Stimulated activated CD4-positive, alpha-beta T cell treated with anti-CD3 and anti-CD28 coated beads, Interleukin-1b, Interleukin-23, amount 100 ng/mL, for 24 hours (primary cell): ENCODE measurements at places on chromosomes 16 and 17.

DNA sequence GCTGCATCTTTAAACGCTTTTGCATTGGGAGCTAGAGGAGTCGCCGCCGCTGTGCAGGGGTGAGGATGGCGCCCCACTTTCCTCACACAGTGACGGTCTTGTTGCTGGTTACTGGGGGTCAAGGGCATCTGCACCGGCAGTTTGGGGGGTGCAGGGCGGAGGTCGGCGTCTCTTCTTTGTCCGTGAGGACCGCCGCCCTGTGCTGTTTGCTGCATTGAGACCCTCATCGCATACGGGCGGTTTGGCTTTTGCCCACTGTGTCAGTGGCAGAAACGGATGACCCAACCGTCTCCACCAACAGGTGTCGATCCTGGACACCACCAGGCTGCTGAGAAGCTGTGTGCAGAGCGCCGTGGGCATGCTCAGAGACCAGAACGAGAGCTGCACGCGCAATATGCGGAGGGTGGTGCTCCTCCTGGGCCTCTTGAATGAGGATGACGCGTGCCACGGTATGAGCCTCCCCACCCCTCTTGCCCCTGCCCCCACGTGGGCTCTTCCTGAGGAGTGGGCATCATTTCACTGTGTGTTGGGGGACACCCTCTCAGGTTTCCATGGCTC, 61.2 kb upstream of the ENDOV start:
- DNase-seq: no peak

DNA sequence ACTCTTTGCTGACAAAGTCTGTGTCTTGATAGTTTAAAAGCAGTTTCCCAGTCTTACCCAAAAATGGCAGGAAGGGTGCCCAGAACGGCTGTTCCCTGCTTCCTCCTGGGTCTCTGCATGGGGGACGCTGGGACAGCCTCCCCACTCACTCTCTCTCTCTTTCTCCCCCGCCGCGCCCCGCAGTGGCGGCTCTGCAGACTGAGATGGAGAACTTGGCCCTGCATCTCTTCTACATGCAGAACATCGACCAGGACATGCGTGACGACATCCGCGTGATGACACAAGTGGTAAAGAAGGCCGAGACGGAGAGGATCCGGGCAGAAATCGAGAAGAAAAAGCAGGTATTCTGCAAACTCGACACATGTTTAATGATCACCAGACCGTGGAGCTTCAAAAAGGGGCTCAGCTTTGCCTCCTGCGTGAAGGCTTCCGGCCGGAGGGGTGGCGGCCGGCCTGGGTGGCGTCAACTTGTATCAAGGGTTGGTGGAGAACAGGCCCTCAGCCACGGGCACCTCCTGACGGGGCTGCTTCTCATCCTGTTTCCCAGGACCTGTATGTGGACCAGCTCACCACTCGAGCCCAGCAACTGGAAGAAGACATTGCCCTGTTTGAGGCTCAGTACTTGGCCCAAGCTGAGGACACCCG, 22.0 kb downstream of the CCDC40 start:
- no peak for DNase-seq

DNA sequence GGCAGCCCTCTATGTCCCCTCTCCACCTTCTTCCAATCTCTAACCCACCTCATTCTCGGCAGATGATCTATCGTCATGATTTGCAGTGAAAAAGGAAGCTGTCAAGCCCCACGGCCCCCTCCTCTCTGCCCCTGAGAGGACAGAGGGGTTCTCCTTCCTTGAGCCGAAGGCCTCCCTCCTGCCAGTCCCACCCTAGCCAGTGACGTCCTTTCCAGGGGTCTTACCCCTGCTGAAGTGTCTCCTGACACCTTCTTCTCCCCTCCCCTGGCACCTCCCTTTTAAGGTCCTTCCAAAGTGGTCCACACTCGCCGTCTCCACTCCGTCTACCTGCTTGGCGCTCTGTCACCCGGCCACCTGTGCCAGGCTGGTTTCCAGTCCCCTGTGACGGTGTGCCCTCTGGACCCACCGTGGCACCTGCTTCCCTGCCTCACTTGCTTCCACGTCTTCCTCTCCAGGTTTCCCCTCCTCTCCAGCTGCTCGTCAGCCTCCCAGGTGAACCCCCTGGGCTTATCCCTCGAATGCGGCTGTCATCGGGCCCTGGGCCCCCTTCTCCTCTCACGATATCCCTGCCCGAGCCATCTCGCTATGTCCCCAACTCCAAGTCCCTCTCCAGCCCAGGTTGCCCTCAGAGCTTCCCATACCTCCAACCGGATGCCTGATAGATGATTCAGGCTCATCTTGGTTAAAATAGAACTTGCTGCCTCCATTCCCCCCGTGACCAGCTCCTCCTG, 5.7 kb downstream of the CCDC102A start:
- DNase-seq: no peak

DNA sequence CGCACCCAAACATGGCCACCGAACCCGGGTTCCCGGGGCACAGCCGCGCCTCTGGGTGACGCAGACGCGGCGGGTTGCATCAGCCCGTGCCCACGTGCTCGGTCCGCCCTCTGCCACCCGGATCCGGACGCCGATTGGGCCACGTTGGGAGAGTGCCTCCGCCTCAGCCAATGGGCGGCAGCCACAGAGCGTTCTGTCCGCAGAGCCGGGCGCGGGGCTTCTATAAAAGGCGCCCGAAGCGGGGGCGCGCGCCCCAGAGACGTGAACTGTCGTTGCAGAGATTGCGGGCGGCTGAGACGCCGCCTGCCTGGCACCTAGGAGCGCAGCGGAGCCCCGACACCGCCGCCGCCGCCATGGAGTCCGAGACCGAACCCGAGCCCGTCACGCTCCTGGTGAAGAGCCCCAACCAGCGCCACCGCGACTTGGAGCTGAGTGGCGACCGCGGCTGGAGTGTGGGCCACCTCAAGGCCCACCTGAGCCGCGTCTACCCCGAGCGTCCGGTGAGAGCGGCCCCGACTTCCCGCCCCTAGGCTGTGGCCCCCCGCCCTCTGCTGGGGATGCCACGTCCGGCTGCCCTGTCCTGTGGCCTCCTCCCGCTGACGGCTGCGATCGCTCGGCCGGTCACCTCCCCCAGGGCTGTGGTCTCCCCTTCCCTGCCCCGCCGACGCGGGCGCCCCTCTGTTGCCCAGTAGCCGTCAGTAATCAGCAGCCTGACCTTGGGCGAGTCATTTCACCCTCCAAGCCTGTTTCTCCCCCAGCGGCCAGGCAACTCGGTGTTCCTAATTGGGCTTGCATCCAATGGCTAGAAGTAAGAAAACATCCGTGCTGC, at the start of gene HERPUD1:
Gene HERPUD1 (plus strand): TSS at position 251 of the 829 bp plus-strand sequence. CDS start 103 bp downstream, at position 354.
- peak; percentile 93 for DNase-seq

- no peak for DNase-seq
These were observed 33.0 kb upstream of the TMEM97 start for GRCh38 chr17:28285965-28286364.

- DNase-seq: no peak
These were observed 100.5 kb downstream of the NF1 start for GRCh38 chr17:31195305-31195704.

- DNase-seq: no peak
These were observed 33.8 kb downstream of the FOXK2 start for GRCh38 chr17:82553210-82553930.

- no peak for DNase-seq
These were observed 95.8 kb upstream of the CRHR1 start for GRCh38 chr17:45688353-45688752.

- DNase-seq: no peak
These were observed 42.8 kb upstream of the TNRC6A start for GRCh38 chr16:24686678-24687077.

DNA sequence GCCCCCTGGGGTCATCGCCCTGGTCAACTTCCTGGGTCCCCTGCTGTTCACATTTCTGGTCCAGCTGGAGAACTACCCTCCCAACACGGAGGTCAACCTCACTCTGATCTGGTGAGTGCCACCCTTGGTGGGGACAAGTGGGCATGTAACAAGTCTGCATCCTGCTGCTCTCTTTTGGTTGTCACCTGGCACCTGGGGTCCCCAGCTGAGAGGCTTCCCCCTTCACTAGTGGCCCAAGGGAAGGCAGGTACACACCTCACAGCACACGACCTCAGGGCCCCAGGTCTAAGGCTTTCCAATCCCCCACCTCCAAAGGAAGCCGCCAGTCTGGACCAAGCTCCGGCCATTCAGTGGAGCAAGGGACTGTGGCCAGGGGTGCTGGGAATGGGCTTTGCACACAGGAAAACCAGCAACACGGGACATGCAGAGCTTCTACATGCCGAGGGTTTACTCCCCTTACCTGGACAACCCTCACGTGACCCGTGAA, 4.4 kb downstream of the TMC8 start:
- DNase-seq: no peak

DNA sequence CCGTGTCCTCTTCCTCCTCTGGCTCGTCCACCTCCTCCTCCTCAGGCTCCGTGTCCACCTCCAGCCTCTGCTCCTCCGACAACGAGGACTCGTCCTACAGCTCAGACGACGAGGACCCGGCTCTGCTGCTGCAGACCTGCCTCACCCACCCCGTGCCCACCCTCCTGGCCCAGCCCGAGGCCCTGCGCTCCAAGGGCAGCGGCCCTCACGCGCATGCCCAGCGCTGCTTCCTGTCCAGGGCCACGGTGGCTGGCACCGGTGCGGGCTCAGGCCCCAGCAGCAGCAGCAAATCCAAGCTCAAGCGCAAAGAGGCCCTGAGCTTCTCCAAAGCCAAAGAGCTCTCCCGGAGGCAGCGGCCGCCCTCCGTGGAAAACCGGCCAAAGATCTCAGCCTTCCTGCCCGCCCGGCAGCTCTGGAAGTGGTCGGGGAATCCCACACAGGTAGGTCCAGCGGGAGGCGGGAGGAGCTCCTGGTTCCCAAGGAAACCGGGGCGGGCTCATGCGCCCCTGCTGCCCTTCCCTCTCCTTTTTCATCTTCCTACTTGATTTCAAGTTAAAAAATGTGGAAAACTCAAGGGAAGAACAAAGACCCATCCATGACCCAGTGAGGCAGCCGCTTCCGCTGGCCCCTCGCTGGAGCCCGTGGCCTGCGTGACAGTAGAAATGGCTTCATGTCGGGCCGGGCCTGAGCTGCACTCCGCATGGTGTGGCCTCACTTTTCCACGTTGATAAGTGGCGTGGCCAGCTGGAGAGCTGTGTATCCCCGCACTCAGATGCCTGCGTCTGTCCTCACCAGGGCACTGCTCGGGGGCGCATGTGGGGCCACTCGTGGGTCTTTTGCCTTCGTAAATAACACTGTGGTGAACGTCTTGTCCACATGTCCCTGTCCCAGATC, 50.7 kb downstream of the ACTG1 start:
- no peak for DNase-seq

GRCh38 chr17:36823850-36824677, 113.2 kb upstream of the LHX1 start:
- no peak for DNase-seq

DNA sequence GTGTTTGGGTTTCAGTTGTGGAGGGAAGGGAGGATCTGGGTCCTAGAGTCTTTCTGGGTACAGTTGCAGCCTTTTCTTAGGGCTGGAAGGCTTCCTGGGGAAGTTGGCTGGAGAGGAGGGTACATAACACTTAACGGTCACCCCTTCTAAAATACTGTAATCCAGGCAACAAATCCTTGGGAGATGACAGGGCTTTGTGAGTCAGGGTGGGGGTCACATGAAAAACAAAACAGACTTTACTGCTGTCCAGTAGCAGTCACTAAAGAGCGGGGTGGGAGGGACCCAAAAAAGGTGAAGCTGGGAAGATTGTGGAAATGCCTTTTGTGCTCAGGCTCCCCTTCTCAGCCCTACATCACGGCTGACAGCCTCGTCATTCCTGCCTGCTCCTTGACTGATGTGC, 6.3 kb downstream of the SAP30BP start:
- no peak for DNase-seq

GRCh38 chr16:4344983-4345835, 5.9 kb downstream of the PAM16 start:
- DNase-seq: no peak

- DNase-seq: no peak
These were observed 1.5 kb upstream of the CMIP start for GRCh38 chr16:81442916-81443687.

- no peak for DNase-seq
These were observed 108.7 kb downstream of the ZFHX3 start for GRCh38 chr16:72939247-72939646.

DNA sequence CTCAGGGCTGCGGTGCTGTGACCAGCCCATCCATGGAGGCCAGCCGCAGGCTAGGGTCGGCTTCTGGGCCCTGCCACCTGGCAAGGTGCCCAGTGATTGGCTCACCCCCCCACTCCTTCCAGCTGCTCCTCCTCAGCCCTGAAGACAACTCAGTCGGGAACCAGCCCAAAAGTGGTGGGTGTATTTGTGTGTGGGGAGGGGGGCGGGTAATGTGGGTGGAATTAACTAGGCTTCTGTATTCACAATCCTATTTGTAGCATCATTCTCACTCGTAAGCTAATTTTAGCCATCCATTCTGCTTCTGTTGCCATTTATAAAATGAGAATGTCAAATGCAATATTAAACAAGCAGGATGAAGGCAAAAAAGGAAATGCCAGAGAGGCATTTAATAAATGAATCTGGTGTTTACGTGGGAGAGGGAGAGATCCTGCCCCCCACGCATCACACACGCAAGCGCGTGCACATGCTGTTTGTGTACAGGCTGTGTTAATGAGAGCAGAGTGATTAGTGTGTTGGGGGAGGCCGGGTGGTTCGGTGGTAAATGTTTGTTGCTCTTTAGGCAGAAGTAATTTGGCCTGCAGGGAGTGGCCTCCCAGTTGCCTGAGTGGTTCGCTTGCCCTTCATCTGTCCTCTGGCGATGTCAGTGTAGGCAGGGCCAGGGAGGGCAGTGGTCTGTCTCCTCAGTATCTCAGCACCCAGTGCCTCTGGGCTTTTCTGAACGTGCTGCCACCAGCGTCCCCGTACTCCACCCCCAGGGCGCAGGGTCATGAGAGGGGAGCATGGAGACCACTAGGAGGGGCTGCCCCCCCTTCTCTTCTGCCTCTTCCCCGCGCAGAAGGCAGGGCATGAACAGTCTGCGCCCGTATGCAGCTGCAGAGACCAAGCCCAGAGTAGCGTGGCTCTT, 140.1 kb downstream of the CCDC182 start:
- DNase-seq: no peak

DNA sequence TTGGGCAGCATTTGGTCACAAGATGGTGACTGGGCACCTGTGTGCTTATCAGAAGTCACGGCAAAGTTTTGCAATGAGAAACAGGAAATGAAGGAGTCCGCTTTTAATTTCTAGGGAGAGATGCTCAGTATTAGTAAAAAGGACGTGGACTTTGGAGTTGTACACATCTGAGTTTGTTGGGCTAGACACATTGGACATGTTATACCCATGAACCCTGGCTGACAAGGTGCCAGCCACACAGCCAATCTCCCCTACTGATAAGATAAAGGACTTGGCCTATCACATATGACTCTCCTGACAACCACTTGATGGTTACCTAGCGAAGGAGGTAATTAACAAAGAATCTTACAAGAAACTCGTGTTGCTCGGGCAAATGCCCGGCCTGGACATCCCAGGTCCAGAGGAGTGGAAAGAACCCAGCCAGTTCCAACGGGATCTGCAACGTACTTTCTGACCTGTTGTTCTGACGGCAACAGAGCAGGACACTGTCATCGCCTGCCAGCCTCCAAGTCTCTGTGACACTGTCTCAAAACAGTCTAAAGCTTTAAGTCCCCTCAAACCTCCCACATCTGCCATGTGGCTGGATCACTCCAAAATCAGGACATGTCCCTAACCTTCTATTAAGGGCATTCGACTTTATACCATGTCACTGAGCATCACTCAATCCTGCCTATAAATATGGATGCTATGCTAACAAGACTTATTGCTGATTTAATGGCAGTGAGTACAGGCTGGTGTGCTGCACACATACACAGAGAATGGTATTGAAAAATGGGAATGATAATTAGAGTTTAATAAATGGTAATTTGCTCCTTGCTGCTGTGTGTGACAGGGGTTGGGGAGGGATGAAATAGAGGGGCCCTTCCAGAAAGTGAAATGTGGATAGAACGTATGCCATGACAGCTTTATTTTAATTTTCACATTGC, 47.6 kb upstream of the LYRM9 start:
- no peak for DNase-seq

- DNase-seq: no peak
These were observed 57.2 kb upstream of the NLK start for GRCh38 chr17:27985306-27985705.
